Stimulated activated CD4-positive, alpha-beta T cell treated with anti-CD3 and anti-CD28 coated beads, Interleukin-15, amount 100 ng/mL, for 1 hour (primary cell): ENCODE measurements at places on chromosomes 3 and 15.

DNA sequence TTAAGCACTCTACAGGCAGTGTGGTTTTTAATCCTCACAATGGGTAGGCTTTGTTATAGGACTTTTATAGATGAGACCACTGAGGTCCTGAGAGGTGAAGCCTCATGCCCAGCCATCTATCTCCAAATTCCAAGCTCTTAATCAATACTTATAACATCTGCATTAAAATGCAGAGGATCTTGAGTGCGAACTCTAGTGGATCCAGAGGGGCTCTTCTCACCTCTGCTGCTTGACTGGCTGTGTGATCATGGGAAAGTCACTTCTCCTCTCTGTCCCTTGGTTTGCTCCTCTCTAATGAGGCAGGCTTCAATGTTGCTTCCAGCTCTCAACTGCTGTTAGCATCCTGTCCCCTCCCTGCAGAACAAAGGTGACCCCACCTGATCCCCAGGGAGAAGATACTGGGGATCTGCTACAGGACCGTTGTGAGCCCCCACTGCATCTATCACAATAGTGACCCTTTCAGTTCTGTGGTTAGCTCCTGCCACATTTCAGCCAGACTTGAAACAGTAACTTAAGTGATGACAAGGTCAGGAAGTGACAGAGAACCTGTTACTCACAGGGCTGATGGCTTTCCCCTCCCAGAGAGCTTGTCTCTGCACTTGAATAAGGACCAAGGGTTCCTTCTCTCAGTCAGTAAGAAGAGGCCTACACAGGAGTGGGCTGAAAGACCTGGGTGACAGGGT, 1.3 kb downstream of the SLC27A2 start:
- no peak for DNase-seq

GRCh38 chr3:108014943-108015342, 75.9 kb downstream of the CD47 start:
- DNase-seq, result no peak

DNA sequence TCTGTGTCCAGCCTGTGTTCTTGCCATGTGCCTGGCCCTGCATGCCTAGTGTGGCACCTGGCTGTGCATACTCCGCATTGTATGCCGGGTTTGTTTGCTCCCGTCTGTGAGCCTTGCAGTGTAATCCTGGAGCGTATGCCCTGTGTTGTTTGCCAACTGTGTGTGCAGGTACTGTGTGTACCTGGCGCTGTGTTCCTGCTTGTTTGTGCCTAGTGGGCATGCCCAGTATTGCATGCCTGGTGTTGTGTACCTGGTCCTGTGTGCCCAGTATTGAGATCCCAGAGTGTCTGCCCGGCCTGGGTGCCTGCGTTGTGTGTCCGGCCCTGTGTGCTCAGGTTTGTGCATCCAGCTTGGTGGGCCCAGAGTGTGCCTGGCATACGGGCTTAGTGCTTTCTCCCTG, 54.5 kb upstream of the CHRNA7 start:
- DNase-seq, result no peak

- no peak for DNase-seq
These were observed 11.3 kb downstream of the CPN2 start for GRCh38 chr3:194339840-194340239.

- no peak for DNase-seq
These were observed 28.0 kb upstream of the CCDC174 start for GRCh38 chr3:14623569-14624051.

DNA sequence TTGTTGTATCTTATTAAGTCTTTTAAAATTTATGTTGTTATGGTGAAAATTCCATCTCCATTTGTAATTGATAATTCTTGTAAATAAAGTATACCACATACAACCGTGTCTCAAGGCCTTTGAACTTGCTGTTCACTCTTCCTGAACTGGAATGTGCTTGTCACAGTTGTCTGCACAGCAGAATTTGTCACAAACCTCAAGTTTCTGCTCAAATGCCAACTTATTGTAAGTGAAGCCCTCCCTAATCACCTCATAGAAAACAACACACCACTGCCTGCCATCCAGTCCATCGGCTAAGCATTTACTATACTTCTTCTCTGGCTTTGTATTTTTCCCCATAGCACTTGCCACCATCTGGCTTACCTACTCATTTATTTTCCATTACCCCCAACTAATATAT, 192.3 kb downstream of the THRB start:
- no peak for DNase-seq

DNA sequence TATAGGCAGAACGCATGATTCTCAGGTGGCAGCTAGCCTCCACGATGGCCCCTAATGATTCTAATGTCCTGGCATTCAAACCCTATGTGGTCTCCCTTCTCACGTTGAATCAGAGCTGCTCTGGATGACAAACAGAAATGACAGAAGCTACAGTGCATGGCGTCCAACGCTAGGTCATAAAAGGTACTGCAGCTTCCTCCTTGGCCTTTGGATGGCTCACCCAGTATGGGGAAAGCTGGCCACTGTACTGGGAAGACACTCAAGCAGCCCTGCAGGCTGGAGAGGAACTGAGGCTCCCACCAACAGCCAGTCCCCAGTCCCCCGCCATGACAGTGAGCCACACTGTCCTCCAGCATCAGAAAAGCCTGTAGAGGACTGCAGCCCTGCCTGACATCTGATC, 286.3 kb downstream of the FAM43A start:
- DNase-seq, result no peak

DNA sequence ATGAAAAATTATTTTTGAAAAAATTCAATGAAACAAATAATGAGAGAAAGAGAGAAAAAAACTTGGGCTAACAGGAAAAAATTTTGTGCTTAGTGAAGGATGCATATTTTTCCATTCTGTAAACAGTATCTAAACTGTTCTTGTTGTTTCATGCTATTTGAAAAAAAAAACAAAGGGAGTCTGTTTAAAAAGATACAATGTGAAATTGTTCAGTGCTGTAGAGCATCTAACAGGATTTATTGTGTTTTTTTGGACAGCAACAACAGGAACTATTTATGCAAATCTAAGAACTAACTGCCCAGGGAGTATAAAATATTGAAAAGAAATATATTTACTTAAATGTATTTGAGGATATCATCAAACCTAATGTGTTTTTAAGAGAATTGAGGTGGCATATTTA, 55.1 kb downstream of the PEX5L start:
- DNase-seq, result no peak

- no peak for DNase-seq
These were observed 966 bp upstream of the C3orf80 start for GRCh38 chr3:160224256-160224655.
